ENCODE measurements at places on chromosomes 5 and 9.

DNA sequence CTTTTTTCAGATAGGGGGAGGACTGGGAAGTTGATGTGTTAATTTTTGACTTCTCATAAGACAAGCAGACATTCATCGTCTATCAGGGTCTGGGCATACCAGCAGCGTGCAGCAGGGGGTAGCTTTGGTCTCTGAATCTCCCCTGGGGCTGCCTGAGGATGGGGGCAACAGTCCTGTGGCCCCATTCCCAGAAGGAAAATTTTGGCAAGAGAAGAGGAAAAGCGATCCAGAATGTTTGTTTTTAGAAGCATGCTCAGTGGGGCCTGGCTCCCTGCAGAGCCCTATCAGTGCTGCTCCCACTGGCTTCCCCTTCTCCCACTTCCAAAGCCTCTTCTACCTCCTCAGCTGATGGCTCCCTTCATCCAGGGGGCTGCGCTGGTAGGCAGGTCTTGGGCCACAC is 194.8 kb upstream of the IL12B start:
- no peak for DNase-seq

DNA sequence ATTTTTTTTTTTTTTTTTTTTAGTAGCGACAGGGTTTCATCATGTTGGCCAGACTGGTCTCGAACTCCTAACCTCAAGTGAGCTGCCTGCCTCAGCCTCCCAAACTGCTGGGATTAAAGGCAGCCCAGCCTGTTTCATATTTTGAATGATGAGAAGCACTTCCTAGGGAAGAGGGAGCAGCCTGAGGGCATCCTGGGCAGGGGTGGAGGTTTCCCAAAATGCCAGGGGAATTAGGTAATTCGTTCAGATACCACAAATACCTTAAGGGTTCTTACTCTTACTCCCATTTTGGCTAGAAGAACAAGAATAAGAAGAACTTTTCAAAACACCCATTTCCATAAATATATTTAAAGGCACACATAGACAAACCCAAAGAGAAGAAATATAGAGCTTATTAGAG is 29.5 kb upstream of the RAPGEF1 start:
- DNase-seq, result no peak

DNA sequence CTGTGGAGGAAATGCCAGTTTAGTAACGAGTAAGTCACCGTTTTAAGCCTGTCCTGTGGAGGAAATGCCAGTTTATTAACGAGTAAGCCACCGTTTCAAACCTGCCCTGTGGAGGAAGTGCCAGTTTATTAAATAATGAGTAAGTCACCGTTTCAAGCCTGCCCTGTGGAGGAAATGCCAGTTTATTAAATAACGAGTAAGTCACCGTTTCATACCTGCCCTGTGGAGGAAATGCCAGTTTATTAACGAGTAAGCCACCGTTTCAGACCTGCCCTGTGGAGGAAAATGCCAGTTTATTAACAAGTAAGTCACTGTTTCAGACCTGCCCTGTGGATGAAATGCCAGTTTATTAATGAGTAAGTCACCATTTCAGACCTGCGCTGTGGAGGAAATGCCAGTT is 18.9 kb upstream of the PDCD6 start:
- no peak for DNase-seq

DNA sequence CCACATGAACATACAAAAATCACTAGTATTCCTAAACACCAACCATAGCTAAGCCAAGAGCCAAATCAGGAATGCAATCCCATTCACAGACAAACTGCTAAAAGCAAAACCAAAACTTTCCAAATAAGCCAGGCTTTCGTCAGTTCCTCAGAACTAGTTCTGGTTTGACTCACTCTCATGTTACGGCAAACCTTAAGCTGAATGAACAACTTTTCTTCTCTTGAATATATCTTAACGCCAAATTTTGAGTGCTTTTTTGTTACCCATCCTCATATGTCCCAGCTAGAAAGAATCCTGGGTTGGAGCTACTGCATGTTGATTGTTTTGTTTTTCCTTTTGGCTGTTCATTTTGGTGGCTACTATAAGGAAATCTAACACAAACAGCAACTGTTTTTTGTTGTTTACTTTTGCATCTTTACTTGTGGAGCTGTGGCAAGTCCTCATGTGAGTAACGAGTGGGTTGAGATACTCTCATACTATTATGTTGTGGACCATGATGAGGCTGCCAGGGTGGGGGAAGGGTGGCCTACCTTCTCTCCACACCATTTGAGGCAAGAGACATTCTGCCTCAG is at the start of gene PDCD1LG2:
Gene PDCD1LG2 (plus strand): TSS at position 172 of the 572 bp plus-strand sequence. CDS start 12,016 bp downstream, outside the sequence.
- DNase-seq, result no peak

DNA sequence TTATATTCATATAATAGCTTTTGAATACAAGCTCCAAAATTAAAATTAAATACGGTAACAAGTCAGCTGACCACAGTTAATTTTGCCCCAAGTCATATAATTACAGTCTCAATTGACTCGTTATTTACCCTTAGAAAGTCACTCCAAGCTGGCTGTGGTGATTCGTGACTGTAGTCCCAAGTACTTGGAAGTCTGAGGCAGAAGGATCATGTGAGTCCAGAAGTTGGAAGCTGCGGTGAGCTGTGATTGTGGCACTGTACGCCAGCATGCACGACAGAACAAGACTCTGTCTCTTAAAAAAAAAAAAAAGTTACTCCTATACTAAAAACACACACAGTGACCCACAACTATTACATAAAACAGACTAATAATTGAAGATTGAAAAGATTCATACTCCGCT is 31.6 kb upstream of the DTWD2 start:
- no peak for DNase-seq

GRCh38 chr5:98442448-98442847 is 331.0 kb upstream of the RGMB start:
- no peak for DNase-seq

DNA sequence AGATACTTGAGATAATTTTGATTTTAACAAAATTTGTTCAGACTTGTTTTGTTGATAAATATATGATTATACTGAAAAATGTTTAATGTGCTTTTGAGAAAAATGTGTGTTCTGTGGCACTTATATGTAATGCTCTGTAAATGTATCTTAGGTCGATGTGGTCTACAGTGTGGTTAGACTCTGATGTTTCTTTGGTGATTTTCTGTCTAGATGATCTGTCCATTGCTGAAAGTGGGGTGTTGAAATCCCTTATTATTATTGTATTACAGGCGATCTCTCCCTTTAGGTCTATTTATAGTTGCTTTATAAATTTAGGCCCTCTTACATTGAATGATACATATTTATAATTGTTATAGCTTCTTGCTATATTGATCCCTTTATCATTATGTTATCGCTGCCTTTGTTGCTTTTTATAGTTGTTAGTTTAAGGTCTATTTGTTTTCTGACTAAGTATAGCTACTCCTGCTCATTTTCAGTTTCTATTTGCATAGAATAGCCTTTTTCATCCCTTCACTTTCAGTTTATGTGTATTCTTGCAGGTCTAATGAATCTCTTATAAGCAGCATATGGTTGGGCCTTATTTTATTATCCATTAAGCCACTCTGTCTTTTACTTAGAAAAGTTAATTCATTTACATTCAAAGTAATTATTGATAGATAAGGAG is 124.3 kb downstream of the MRPS30 start:
- no peak for DNase-seq

GRCh38 chr5:88854769-88855168 is 28.2 kb downstream of the MEF2C start:
- DNase-seq, result no peak

DNA sequence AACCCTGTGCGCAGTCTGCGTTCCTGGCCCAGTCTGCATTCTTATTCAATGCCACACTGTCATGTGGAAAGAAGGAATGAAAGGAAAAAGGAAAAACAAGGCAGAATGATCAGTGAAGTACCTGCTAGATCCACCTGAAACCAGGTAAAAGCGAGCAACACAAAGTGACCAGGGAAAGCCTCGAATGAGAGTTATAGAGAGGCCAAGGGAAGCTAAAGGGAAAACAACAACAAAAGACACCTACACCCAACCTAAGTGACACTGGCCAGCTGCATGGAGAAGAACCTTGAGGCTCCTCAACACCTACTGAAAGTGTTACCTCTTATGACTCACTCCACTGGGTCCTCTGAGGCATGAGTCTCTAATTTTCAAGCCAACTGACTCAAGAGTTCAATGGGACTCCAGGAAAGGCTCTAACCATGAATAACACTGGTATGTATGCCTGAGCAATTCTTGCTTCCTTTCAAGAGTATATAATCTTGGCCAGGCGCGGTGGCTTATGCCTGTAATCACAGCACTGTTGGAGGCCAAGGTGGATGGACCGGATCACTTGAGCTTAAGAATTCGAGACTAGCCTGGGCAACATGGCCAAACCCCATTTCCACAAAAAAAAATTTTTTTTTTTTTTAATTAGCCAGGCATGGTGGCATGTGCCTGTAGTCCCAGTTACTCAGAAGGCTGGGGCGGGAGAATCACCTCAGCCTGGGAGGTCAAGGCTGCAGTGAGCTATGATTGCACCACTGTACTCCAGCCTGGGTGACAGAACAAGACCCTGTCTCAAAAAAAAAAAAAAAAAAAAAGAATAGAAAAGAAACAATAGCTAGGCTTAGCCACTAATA is 29.0 kb downstream of the MTMR12 start:
- no peak for DNase-seq

DNA sequence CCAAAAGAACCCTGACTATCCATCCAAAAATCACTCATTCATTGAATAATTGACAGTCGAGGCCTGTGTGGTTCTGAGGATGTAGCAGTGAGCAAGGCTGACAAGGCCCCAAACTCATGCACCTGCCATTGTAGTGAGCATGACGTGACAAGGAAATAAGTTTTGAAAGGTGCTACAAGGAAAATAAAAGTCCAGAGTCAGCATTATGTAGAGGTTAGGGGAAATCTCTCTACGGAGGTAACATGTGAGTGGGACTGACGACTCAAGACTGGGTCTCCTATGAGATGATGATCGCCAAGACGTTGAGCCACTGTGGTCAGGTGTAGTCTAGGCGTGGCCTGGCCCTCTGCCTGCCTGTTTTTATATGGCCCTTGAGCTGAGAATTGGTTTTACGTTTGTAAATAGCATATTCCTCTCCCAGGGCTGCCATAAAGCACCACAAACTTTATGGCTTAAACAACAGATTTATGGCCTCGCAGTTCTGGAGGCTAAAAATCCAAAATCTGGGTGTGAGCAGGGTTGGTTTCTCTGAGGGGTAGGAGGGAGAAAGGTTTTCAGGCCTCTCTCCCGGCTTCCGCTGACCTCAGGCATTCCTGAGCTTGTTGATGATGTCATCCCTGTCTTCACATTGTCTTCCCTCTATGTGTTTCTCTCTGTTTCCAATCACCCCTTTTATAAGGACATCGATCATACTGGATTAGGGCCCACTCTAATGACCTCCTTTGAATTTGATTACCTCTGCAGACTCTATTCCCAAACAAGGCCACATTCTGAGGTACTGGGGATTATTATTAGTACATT is 206.4 kb upstream of the EGFLAM start:
- no peak for DNase-seq

DNA sequence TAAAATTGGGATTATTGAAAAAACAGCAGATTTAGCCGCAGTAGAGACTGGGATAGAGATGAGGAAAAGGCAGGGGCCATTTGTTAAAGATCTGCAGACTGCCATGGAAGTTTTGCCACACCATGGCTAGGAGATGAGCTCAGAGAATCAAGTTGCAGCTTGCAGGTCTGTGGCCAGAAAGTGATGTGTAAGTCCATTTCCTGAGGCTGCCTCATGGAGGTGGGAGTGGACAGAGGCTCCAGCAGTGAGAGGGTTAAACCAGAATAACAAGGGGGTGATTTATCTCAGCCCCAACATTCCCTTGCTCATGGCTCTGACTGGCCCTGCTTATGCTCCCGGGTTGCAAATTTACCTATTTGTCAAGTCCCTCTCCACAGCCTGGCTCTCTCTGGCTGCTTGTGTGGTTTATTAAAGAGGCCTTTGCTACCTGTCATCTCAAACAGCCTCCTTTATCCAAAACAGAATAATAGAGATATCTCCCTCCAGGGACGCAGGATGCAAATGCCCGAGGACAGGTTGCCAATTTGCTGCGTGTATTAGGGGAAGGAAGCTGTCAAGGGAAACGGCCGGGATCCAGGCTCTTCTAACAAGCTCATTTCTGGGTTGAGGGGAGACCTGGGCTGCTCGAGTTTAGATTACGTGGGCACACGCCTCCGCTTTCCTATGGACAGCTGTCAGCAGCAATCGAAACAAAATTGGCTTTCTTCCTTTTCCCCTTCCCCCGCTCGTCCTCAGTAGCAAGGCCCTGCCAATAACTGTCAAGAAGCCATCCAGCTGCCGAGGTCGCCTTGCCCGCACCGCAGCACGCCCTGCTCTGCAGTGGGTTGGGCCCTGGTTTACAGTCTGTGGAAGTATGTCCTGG is 72.8 kb upstream of the PITX1 start:
- peak; percentile 34 for DNase-seq

- DNase-seq, result no peak
Observed at GRCh38 chr9:76984486-76984885, 35.0 kb upstream of the FOXB2 start.

- no peak for DNase-seq
Observed at GRCh38 chr9:12503606-12504122, 189.5 kb upstream of the TYRP1 start.

- no peak for DNase-seq
Observed at GRCh38 chr5:159182691-159183090, 26.7 kb downstream of the RNF145 start.

DNA sequence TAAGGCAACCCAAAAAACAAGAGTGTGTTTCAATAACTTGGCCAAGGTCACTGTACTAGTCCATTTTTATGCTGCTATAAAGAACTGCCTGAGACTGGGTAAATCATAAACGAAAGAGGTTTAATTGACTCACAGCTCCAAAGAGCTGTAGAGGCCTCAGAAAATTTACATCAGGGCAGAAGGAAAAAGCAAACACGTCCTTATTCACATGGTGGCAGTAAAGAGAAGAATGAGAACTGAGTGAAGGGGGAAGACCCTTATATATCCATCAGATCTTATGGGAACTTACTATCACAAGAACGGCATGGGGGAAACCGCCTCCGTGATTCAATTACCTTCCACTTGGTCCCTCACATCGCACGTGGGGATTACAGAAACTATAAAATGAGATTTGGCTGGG is 64.3 kb upstream of the CAMK4 start:
- DNase-seq, result peak; percentile 13

GRCh38 chr9:95773053-95773418 is 102.5 kb upstream of the ERCC6L2 start:
- no peak for DNase-seq

DNA sequence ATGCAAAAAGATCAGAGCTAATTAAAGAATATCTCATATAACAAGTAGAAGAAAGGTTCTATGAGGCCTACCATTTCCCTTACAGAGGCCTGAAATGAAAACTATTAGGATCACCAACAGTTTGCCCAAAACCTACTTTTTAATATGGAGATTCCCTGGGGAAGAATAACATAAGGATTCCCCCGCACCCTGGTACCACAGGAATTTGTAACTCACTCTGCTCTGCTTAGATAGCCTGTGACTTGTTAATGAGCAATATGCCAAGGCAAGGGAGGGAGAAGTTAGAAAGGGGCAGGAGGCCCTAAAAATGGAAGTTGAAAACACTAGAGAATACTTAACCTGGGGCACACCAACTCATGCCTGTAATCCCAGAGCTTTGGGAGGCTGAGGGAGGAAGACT is 107.0 kb downstream of the CDH6 start:
- DNase-seq, result no peak

GRCh38 chr9:124263800-124264426 is 6.2 kb downstream of the NEK6 start:
- DNase-seq, result no peak

GRCh38 chr5:122673343-122673742 is 101.5 kb upstream of the SNX2 start:
- DNase-seq, result no peak

Measured in NCI-H524 (cell line).